ENCODE measurements at places on chromosomes 3 and 15.

GRCh38 chr3:105944276-105944675 is 75.5 kb upstream of the CBLB start:
- no peak for DNase-seq

DNA sequence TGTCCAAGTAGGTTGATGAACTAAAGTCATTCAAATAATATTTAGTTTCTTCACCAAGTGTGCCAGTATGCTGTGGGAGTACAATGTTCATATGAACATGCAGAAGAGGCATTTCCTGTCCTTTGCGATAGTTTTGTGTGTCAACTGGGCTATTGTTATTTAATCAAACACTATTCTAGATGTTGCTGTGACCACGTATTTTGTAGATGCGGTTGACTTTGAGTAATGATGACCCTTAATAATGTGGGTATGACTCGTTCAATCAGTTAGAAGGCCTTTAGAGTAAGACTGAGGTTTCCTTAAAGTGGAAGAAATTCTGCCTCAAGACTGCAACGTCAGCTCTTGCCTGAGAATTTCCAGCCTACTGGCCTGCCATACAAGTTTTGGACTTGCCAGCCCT is 470.7 kb upstream of the CBLB start:
- no peak for DNase-seq

DNA sequence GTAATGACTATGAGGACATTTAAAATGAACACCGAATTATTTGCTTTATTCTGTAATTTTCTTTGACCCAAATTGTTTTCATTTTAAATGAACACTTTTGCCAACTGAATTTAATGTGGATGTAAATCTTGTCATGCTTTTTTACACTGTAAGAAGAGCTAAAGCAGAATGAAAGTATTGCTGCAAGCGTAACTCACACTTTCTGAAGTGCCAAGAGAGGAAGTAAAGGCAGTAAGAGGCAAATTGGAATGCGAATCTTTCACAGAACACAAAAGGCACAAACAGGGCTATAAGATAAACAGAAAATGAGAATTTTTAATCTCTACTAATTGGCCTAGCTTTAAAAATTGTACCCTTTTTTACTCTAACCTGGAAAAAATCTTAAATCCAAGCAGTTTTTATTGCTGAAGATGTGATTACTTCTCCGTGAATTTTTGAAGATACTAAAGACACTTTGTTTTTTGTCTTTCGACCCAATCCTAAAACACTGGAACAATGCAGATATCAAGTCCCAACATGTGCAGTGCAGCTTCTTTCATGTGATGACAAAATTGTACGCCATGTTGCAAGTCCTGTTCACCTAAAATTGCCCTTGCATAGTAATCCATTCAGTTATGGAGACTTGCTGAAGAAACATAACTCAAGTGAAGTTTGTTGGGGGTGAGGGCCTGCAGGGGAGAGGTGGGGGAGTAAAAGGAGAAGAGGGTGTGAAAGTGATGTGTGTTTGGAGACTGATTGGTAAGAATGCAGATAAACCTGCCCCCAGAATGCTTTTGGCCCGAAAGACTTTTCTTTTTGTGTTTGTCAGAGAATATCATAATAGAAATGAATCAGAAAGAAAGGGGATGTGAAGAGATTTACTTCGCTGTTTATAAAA is 1.4 kb downstream of the ARID3B start:
- no peak for DNase-seq

DNA sequence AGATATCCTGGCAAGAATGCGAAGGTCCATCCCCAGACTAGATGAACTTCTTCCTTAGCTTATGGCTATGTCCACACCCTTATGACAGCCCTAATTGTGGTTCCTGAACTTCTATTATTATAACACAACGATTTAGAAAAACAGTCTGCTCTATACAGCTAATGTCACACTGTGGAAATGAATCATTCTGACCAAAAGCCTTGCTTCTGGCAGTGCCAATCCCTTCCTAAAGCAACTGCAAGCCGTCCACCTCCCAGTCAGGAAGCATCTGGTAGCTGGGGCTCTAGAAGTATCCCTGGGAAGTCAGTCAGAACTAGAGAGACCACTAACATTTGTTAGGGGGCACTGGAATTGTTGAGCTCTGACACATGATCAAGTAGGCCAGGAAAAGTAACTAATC is 45.0 kb downstream of the MYO5A start:
- DNase-seq, result no peak

GRCh38 chr3:8540456-8540855 is 38.8 kb downstream of the LMCD1 start:
- peak; percentile 1 for DNase-seq

All from DMS153 (cell line).